ENCODE measurements at places on chromosomes 16 and 17. TPM values are rescaled to one million over a fixed set of nuclear protein-coding genes. Genes with fewer than 3 reads are reported as not detected.

- peak; percentile 95 for DNase-seq
Observed at GRCh38 chr17:50026837-50027171, 29.1 kb upstream of the ITGA3 start.

- DNase-seq: no peak
Observed at GRCh38 chr17:61063528-61063927, 336.1 kb upstream of the TBX2 start.

- DNase-seq: no peak
Observed at GRCh38 chr16:6381896-6382295, 950.7 kb upstream of the RBFOX1 start.

DNA sequence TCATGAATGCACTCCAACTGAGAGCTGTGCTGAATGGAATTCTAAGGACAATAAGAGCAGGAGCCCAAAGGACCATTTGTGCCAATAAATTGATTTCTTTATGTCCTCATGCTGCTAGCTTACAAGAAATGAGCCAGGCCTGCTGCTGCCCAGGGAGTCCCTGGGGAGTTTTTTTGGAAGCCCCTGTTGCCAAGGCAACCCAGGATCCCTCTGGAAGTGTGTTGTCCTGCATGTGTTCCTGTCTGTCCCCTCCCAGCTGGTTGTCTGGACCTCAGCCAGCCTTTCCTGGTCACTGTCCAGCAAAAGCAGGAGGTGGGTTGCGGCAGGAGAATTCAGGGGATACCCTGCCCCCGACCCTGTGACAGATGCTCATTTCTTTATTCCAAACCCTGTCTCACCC, 51.0 kb upstream of the GPRC5B start:
- DNase-seq: no peak

- no peak for DNase-seq
Observed at GRCh38 chr17:71870546-71870862, 250.3 kb upstream of the SOX9 start.

- peak; percentile 95 for DNase-seq
Observed at GRCh38 chr17:68456339-68457167, 743 bp downstream of the WIPI1 start.

GRCh38 chr17:63692195-63692816, 7.6 kb downstream of the LIMD2 start:
- no peak for DNase-seq

DNA sequence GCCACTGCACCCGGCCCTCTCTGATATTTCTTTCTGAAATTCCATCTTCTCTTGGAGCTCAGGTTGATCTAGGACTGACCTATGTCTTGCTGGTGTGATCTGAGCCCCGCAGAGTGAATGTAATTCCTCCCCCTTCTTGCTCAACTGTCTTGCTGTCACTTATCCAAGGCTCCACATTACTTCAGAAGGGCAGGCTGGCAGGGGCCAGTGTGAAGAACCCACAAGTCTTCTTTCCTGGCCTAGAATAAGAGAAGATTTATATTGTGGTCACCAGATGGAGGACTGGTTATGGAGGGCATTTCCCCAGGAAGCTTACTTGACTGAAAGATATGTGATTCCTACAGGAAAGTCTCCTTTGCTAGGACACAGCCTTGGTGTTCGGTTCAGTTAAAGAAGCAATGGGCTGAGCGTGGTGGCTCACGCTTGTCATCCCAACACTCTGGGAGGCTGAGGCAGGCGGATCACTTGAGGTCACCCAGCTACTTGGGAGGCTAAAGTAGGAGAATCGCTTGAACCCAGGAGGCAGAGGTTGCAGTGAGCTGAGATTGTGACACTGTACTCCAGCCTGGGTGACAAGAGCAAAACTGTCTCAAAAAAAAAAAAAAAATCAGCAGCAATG, 13.4 kb downstream of the ITGAL start:
- DNase-seq: no peak

DNA sequence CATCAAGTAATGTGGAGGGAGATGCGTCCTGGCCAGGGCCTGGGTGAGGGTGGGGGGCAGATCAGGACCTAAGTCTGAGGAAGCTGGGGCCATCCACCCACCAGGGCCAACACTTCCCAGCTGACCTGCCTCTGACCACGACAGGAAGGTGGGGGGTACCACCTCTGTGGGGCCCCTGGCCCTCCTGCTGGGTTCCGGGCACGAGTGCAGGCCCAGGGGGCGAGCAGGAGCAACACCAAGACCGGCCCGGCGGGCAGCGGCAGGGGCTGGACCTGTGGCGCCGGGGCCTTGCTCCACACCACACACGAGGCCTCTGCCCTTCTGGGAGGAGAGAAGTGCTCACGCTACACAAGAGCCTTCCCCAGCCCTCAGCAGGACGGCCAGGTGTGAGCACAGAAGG, 13.3 kb downstream of the PDIA2 start:
- no peak for DNase-seq

- no peak for DNase-seq
Observed at GRCh38 chr16:71524566-71525553, 1.4 kb upstream of the CHST4 start.

GRCh38 chr16:68244903-68245853, at the start of gene PLA2G15:
PLA2G15 (plus strand) TSS chr16:68245373; CDS start chr16:68245427, 54 bp downstream.
- DNase-seq: peak; percentile 99

DNA sequence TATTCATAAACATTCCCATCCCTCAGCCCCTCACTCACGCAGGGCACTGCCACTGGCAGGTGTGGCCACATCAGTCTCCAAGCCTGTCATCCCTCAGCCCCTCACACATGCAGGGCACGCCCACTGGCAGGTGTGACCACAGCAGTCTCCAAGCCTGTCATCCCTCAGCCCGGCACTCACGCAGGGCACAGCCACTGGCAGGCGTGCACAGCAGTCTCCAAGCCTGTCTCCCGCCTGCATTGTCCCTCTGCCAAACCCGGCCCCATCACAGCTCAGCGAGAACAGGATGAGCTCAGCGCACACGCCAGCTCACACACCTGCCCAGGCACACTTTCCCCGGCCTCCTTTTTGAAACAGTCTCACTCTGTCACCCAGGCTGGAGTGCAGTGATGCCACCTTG, 11.4 kb upstream of the KREMEN2 start:
- no peak for DNase-seq

- DNase-seq: no peak
Observed at GRCh38 chr17:4405699-4406098, 28.0 kb upstream of the SPNS3 start.

GRCh38 chr16:88482630-88483391, 29.7 kb downstream of the ZFPM1 start:
- DNase-seq: no peak

GRCh38 chr16:50103764-50104163, 38.0 kb downstream of the HEATR3 start:
- DNase-seq: no peak

DNA sequence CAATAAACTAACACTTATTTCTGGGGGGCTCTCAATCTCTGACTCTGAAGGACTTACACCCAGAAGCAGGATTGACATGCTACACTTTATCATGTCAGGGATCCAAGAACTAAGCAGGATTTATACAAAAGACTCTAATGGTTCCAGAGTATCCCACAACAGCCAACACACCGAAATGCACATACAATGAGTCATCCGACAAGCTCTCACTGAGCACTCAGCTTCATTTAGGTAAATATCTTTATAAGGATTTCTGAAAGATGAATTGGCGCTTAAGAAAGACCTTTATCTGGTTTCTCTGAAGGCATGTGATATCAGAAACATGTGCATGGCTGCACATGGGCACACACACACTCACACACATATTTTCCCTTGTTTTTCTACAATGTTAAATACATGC, 77.2 kb downstream of the TOX3 start:
- no peak for DNase-seq

DNA sequence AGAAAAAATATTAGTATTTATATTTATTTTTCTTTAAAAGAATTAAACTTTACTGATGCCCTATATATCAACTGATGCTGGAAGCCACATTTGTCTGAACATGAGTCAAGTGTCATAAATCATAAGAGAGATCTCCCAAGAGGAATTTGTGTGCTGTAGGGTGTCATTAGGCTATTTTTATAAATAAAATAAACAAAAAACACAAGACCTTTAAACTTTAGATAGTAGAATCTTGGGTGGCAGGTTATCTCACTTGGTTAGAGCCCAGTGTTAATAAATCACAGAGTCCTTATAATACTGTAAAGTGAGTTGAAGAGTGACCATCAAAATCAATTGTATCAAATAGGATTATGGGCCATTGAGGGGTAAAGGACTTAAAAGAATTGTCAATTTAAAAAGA, 21.3 kb upstream of the CPD start:
- DNase-seq: no peak

- no peak for DNase-seq
Observed at GRCh38 chr17:41987642-41988041, 21.0 kb downstream of the CNP start.

DNA sequence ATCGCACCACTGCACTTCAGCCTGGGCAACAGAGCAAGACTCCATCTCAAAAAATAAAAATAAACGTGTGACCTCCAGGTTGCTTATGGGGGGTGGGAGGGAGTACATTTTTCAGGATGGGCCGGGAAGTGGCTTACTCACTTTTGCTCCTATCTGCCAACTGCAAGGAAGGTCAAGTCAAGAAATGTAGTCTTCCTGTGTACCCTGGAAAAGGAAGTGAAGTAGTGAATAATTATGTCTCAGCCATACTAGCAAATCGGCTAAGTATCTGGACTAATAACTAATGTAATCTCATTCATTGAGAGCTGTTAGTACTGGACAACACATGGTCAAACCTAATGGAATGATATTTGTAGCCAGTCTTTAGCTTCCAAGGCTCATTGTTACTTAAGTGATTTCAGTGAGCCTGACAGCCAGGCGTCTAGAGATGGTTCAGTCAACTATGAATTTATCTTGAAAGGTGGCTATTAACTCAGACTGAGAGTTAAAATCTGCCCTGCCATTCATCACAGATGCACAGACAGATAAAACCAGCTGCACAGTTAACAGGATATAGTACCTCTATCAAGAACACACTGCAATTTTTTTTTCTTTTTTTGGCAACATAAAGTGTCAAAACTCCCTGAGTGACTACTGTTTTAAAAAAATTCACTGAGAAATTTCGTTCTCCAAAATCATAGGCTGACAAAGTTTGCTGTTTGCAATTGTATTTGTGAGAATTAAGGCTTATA, 3.7 kb upstream of the TACO1 start:
- no peak for DNase-seq

DNA sequence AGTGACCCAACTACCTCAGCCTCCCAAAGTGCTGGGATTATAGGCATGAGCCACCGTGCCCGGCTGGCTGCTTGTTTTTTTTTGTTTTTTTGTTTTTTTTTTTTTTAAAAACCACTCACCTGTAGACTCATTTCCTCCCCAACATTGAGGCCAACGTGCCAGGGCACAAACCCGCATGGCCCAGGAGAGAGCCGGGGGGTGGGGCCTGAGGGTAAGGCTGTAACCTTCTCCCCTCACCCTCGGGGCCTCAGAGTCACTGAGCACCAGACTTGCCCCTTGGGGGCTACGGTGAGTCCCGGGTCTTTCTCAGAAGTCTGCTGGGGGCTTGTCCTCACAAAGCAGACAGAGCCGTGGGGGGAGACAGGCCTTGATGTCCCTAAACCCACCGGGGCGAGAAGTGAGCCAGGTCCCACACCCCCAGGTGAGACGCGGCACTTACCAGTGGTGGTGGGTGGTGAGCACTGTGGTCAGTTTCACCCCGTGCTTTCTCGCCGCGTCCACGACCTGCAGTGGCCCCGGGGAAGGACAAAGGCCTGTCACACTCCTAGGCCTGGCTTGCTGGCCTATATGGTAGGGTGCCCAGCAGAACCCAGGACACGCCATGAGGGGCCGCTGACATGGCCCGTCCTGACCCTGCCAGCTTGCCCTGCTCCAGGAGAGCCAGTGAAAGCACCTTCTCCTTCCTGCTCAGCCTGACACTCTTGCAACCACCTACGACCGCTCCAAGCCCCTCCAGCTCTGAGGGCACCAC, 4.6 kb downstream of the HAGH start:
- DNase-seq: peak; percentile 74

GRCh38 chr17:31200287-31200686, 96.8 kb downstream of the OMG start:
- DNase-seq: no peak

DNA sequence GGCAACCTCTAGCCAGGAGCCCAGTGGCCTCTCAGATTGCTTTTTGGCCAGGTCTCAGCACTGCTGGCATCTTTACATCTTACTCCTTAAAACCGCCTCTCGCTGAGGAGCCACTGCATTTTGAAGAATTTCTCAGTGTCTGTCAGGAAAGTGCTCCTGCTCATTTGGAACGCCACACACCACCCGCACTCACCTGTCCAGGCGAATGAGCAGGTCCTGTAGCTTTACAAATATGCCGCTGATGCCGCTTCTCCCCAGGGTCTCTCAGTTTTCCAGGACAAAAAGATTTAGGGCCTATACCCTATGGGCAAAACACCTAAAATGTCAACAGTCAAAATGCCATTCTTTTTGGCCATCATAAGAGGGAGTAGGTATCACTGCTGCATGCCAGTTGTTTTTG, 22.1 kb downstream of the CYB561 start:
- no peak for DNase-seq

- DNase-seq: no peak
Observed at GRCh38 chr17:71334048-71334751, 786.6 kb upstream of the SOX9 start.

GRCh38 chr17:68599091-68599490, 2.1 kb downstream of the FAM20A start:
- DNase-seq: no peak

DNA sequence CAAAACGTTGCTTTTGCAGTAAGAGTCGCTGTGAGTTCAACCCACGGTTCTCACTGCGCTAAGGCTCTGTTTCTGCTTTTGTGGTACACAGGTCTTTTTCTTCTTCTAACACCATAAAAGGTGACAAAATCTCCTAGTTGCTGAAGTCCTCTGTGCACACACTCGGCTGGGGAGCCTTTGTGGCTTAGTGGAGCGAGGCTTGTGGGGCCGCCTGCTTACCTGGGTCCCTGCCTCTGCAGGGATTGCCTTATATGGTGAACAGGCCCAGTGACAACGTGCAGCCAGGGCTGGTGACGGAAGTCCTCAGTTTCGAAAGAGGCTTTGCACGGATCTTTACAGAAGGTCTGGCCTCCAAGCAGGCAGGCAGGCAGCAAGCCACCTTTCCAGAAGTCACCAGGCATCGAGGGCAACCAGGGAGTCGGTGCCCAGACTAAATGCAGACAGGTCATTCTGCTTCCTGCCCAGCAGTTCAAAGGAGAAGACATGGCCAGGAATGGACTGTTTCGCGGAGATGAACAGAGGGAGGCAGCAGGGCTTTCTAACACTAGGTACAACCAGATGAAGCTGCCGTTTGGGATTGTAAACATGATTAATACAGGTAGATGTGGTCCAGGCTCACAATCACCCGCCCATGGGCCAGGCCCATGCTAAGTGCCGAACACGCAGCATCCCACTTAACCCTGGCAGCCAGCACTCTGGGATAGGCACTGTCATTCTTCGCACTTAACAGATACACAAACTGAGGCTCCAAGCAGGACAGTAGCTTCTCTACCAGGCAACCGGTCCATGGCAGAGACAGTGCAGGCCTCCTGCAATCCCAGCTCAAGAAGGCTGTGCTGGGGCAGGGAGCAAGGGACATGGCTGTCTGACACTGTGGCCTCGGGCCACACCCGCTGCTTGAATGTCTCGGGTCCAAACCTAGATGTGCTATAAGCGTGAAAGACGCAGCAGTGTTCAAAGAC, 10.7 kb upstream of the MEAK7 start:
- peak; percentile 83 for DNase-seq

- no peak for DNase-seq
Observed at GRCh38 chr17:37483311-37484039, 6.2 kb upstream of the DUSP14 start.

KRT20 gene
- total RNA-seq: not detected

TERB1 gene
- 0.28 TPM for total RNA-seq

BICDL2 gene
- total RNA-seq: 0.10 TPM

FSCN2 gene
- total RNA-seq: 2.0 TPM

GDPD3 gene
- 4.0 TPM for total RNA-seq

SLC16A11 gene
- 1.3 TPM for total RNA-seq

AANAT gene
- total RNA-seq: not detected

TBC1D3E gene
- not detected for total RNA-seq

GNG13 gene
- total RNA-seq: not detected

TNK1 gene
- total RNA-seq: 1.6 TPM

MT4 gene
- total RNA-seq: not detected
